ENCODE measurements at places on chromosomes 4 and X. TPM values are rescaled to one million over a fixed set of nuclear protein-coding genes. Genes with fewer than 3 reads are reported as not detected.

- no peak for DNase-seq
These were observed 330.5 kb upstream of the SPANXN1 start for GRCh38 chrX:144916785-144917184.

DNA sequence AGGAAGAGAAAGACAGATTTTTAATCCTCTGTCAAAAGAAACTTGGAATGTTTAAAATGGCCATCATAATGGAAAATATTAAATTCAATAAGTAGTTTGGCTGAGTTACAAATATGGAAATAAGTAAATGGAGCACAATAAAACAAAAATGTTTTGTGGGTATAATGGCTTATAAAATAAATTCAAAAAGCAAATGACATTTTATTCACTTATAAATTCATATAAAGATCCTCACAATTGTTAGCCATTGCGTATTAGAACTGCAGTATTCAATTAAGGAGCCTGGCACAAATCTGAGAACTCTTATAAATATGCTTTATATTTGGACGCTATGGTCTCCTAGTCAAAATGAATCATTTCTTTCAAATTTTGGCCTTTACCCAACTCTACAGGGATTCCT is 339.0 kb upstream of the PABPC4L start:
- DNase-seq, result no peak

DNA sequence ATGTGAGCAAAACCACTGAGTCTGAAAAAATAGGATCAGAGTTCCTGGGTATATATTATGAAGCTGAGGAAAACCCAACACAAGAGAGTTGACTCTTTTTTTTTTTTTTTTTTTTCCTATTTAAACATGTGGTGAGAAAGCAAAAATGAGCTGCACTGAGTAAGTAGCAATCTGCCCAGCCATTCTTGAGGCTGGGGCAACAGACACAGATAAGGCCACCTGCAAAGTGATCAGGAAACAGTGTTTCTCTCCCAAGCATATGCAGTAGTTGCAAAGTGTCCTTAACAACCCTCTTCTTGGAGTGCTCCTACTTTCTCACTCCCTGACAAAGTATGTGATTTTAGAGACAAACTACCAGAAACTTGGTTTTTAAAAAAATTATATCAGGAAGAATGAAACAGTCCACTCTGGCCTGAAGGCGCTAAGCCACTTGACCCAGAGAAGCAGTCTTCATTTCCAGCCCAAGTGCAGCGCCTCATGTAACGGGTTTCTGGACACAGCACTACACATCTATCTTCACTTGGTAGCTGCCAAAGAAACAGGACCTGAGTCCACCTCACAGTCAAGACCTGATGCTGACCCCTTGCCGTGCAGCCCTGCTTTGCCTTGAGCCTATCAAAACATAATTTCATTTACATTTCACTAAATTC is 124.6 kb upstream of the MAP3K15 start:
- DNase-seq, result no peak

GRCh38 chrX:40174854-40175510 is 77.2 kb upstream of the BCOR start:
- no peak for DNase-seq

DNA sequence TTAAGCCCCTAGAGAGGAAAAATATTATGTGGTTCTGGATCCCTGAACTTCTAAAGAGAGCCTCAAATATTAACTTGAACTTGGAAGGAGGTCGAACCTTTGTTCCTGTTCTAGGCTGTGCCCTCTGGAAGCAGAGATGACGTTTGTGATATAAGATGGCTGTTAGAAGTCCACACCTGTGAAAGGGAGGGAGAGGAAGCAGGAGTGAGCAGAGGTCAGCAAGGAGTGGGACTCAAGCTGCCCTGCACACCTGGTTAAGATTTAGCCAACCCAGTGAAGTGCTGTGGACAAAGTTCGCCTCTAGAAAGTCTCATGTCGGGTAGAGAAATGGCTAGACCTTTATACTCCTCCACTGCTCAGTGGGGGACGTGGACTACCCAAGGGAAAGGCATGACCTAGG is 566.2 kb downstream of the MID1IP1 start:
- no peak for DNase-seq

- no peak for DNase-seq
These were observed 48.2 kb downstream of the EVC2 start for GRCh38 chr4:5660185-5660584.

- no peak for DNase-seq
These were observed 59.1 kb downstream of the GALNT7 start for GRCh38 chr4:173227756-173228155.

GRCh38 chrX:153245288-153245731 is 66.2 kb downstream of the MAGEA1 start:
- no peak for DNase-seq

DNA sequence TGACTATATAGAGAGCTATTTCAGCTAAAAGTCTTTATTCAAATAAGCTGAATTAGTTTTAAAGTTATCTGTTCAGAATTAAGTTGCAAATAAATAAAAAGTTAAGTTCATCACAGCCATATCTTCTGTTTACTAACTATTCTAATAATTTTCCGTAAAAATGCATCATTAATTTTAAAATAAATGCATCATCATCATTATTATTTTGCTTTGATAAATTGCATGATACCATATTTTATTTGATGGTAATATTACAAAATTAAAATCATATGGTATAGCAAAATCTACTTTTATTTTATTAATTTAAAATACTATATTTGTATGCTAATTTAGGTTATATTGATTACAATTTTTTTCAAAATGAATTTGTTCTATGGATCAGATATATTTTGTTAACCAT is 357.3 kb upstream of the NDST4 start:
- no peak for DNase-seq

- DNase-seq, result no peak
These were observed 72.9 kb upstream of the PRDM5 start for GRCh38 chr4:120995266-120996010.

DNA sequence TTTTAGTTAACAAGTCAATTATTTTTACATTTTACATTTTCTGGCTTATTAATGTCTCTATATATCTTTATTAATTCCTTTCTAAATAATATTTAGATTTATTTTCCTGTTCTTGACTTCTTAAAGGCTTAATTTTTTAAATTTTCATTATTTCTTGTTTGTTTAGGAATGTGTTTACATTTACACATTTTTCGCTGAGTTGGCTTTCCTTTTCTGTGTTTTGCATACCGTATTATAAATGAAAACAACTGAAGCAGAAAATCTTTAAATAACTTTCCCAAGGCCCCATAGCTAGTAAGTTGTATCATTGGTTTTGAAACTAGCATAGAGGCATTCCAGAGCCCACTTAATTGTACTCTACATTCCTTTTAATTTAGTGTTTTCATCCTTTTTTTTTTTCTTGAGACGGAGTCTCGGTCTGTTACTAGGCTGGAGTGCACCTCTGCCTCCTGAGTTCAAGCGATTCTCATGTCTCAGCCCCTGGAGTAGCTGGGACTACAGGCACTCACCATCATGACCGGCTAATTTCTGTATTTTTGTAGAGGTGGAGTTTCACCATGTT is 261.6 kb downstream of the IQCM start:
- no peak for DNase-seq

- no peak for DNase-seq
These were observed 117.2 kb downstream of the PDHA2 start for GRCh38 chr4:95957054-95957453.

DNA sequence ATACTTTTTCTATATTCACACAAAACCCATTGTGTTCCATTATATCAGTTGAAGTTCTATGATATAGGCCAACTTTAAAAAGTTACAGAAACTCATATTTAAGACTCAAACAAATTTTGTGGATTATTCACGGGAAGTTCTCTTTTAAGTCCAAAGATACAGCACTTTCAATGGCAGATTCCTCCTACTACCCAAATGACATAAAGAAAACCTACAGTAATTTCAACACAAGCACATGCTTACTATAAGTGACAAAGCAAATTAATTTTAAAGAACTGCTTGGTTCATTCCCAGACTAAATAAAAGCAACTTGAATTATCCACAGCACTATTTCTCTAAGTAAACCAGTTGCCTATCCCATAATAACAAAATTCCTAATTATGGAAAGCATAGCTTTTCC is 4.1 kb downstream of the PPA2 start:
- no peak for DNase-seq

- no peak for DNase-seq
These were observed 259.7 kb downstream of the DCHS2 start for GRCh38 chr4:154231806-154232478.

DNA sequence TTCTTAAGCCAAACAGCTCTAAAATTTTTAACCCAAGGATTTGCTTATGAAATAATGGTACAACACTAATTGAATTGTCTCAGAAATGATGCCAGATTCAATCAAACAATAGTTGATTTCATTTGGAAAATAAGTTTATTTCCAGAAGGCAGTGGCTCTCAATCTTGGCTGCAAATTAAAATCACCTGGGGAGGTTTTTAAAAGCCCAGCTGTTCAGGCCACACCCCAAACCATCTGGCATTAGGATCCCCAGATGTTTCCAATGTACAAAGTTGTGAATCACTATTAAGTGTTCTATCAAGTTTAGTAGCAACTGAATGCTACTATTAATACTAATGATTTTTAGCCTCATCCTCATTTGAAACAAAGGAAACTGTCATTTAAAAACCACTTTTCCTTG is 22.2 kb downstream of the TMEM184C start:
- no peak for DNase-seq

DNA sequence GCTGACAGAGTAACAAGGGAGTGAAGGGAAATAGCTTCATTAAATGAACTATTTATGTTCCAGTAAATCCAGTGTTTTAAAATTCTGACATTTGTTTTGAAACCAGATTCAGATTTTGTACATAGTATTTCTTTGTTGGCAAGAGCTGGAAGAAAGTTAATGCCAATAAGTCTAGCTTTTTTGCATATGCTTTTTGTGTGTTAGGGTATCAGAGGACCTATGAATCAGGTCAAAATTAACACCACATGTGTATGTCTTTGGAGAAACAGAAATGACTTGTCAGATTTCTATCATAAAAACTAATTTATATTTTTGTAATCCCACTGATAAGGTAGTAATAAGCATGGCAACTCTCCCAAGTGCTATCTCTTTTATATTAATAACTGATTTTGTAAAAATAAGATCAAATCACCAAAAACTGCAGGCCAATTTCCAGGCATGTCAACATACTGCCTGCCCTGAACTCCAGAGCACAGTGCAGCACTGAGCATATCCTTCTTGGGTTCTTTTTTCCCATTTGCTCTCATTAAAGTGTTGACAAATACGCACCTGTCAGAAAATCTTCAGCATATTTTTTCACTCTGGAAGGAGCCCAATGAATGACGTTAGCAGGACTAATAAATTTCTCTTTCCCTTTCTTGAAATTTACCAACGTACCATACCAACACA is 65.5 kb downstream of the SH3RF1 start:
- DNase-seq, result no peak

- DNase-seq, result no peak
These were observed 310.8 kb downstream of the AFF2 start for GRCh38 chrX:148811236-148811635.

- peak; percentile 46 for DNase-seq
These were observed 778 bp downstream of the CASP3 start for GRCh38 chr4:184648313-184649025.

GRCh38 chr4:30863021-30863420 is 142.9 kb downstream of the PCDH7 start:
- DNase-seq, result no peak

DNA sequence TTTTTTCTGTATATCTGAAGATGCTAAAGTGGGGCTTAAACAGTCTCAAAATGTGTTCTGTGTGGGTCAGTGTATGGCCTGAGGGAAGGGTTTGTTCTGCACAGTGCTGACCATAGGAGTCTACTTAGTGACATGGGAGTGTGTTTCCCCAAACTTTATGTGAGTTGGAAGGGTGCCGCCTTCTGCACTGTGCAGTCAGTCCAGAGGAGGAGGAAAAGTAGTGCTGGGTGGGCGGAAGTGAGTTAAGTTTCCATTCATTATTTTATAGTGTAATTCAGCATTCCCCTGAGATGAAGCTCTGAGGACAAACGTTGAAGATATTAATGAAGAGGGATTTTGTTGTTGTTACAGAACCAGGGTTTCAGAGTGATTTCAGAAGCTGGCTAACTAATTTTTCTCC is 2.9 kb downstream of the CHST7 start:
- no peak for DNase-seq

DNA sequence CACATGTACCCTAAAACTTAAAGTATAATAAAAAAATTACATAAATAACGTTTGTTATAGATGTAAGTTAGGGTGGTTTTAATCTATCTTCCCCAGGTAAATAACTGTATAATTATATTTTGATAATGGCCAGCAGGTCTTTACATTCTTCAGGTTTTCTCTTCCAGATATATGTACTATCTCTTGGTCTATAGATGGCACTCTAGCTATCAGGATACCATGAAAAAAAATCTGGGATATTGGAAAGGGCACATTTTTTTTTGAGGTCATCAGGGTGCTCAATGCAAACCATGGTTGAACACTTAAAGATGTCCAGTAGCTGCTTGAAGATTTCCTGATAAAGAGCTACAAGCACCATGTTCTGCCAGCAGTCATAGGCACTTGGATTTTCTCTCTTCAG is 15.6 kb upstream of the ADH4 start:
- no peak for DNase-seq

DNA sequence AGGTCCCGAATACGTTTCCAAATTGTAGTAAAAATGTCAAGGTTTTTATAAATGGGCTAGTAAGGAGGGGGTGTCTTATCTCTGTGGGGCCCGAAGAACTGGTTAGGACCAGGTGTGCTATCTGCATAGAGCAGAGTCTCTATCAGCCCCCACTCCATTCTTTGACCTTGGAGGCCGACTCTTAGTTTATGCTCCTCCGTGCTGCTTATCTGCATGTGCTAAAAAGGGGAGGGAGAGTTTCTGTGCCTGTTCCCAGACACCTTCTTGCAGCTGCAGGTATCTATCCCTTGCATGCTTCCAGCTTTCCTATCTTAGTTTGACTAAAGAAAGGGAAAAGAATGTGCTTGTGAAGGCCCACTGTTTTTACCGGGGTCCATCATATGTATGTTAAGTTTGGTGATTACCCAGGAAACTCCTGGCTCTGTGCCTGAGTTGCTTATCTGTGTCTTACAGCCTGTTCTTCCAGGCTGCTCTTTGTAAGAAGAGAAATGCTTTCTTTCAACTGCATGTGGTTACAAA is 28.6 kb upstream of the NAF1 start:
- DNase-seq, result no peak

DNA sequence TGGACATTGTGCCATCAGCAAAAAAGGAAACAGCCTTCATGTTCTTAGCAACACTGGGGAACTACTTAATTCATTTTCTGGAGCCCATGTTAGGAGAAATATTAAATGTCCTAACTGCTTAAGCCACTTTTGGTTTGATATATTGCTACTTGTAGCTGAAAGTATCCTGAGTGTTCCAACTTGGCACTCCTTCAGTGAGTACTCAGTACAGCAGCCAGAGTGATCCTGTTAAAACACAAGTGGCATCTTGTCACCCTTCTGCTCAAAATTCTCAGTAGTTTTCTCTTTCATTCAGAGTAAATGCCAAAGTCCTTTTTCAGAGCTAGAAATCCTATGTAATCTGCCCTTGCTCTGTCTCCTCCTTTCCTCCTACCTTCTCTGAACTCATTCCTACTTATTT is 522.0 kb downstream of the GRID2 start:
- no peak for DNase-seq

Gene HAND2
- not detected for total RNA-seq

Gene FGB
- total RNA-seq, result 3.0 TPM

Gene GYPB
- total RNA-seq, result not detected

Gene AMOT
- total RNA-seq, result 3.9 TPM

Gene SLC6A14
- total RNA-seq, result 0.13 TPM

Gene KCNE5
- not detected for total RNA-seq

Gene GPR173
- 0.16 TPM for total RNA-seq

Gene HSFX2
- total RNA-seq, result not detected

Gene IQSEC2
- total RNA-seq, result 1.4 TPM

Gene POU4F2
- total RNA-seq, result not detected

Gene SPANXN4
- not detected for total RNA-seq
